ENCODE measurements at places on chromosomes 7 and 10.
A peak's percentile ranks its signal among the peaks of the same experiment; 100 is the strongest.

- DNase-seq: no peak
Observed at GRCh38 chr10:125708971-125709503, 10.5 kb upstream of the EDRF1 start.

- DNase-seq: no peak
Observed at GRCh38 chr10:112409755-112410154, 35.8 kb downstream of the ACSL5 start.

DNA sequence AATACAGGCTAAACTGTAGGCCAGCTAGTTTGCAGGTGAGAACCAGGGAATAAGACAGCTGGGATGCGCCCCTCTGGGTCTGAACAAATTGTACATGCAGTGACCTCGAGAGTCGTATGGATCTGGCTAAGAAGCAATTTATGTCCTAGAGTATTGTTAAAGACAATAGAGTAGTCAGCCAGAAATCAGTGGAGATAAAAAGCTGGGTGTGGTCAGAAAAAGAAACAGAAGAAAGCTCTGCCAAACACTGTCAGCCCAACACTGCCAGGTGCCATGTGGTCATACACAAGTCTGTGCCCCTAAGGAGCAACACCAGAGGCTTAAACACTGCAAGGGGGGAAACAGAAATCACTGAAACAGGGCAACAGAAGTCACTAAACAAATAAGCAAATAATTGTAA, 62.2 kb downstream of the CNOT4 start:
- no peak for DNase-seq

DNA sequence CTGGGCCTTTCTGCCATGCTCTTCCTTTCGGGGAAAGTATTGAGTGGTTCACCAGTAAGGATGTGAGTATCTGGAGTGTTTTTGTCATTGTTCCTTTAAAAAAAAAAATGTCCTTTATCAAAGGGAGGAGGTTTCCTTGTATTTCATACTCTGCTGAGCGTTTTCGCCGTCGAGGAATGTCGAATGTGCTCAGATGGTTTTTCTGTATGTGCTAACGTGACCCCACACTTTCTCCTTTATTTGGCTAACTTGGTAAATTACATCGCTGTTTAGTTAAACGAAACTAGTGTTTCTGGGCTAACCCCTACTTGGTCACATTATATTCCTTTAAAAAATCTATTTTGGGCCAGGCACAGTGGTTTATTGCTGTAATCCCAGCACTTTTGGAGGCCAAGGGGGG, 45.9 kb downstream of the INPP5A start:
- DNase-seq: no peak

DNA sequence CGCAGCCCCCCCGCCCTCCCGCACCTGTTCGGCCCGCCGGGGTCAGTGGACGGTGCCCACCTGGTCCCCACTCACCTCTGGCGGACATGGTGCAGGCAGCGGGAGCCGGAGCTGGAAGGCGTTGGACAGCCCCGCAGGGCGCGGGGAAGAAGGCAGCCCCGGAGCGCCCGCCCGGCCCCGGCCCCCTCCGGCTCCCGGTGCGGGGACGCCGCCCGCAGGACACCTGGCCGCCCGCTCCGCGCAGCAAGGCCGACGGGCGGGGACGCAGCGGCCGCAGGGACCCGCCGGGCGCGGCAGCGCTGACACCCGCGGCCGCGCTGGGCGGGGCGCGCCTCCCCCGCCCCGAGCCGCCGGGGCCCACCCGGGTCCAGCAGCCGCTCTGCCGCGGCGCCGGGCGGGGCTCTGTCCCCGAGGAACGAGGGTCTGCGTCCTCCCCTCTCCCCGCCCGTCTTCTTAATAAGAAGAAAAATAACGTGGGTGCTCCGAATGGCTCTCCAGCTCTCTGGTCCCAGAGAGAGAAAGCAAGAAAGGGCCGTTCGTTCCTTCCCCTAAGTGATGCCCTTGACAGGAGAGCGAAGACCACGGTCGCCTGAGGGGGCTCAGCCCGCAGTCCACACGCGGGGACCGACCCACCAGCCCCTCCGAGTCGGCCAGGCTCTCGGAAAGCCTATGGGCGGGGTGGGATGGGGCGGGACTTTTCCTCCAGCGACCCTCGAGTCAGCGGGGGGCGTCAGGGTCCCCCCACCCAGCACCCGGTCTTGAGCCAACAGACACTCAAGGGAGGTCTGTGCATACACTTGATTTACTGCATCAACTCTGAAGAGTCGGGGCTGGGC, 53.4 kb upstream of the FHIP2A start:
- DNase-seq: no peak

GRCh38 chr10:122363722-122364463, 10.6 kb upstream of the PLEKHA1 start:
- DNase-seq: no peak

DNA sequence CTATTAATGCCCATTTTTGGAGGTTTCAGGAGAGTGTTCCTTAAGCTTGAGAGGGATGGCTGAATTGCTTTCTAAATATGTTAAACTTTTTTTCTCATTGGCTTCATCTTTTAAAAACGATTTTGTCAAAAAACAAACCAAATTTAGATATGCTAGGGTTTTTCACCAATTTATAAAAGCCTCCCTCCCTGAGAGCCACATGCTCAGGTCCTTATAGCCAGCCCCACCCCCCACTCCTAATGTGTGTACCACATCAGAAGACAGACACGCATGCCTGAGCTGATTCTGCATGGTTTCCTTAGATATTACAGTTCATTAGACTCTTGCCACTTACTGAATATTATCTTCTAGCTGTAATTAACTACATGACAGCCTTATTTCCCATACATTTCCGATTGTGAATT, 2.0 kb downstream of the CUL1 start:
- DNase-seq: peak; percentile 37

DNA sequence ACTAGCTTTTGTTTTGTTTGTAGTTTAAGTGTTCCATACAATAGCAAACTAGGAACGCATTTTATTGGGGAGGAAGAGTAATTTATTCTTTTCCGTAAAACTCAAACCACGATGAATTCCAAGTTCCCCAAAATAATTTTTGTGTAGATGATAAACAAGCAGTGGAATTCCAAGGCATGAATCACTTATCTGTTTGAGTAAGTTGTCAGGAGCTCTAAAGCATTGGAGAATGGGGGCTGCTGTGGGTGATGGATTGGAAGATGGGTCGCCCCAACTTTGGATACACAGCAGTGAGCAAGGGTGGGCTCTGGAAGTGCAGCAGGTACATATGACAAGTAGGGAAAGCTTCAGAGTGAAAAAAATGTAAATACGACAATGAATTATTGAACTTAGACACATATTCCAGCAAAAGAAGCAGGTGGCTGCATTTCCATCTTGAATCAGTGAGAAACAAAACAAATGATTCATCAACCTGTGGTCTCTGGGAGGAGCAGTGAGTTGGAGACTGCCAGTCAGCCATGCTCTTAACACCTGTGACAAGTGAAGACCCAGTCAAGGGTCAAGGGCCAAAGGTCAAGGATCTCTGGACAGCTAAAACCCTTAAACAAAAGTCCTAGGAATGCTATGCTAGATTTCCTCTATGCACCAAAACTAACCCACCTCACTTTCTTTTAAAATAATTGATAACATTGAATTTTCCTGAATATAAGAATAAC, 34.2 kb upstream of the ADRB1 start:
- DNase-seq: no peak

DNA sequence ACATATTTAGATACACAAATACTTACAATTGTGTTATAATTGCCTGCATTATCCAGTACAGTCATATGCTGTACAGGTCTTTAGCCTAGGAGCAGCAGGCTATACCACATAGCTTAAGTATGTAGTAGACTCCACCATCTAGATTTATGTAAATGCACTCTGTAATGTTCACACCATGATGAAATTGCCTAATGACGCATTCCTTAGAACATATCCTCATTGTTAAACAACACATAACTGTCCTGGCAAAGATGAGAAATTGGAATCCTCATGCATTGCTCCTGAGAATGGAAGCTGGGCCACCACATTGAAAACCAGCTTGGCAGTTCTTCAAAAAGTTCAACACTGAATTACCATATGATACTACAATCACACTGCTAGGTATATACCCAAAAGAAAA, 1002.8 kb upstream of the CELF2 start:
- no peak for DNase-seq

GRCh38 chr10:76192151-76192550, 760.7 kb downstream of the LRMDA start:
- no peak for DNase-seq

GRCh38 chr7:155885167-155886155, 73.2 kb upstream of the SHH start:
- no peak for DNase-seq

GRCh38 chr10:24894728-24895127, 57.7 kb downstream of the PRTFDC1 start:
- DNase-seq: no peak
